ENCODE measurements at places on chromosomes 4 and X. TPM values are rescaled to one million over a fixed set of nuclear protein-coding genes. Genes with fewer than 3 reads are reported as not detected.

The ARMCX6 gene
- total RNA-seq = 29.0 TPM

The PAGE2 gene
- total RNA-seq = not detected

The HNRNPDL gene
- total RNA-seq = 178 TPM

The TRPC3 gene
- total RNA-seq = 0.30 TPM

The PABPC5 gene
- 0.46 TPM for total RNA-seq
